Effector memory CD8-positive, alpha-beta T cell (primary cell): ENCODE measurements at places on chromosomes 1 and 21.

DNA sequence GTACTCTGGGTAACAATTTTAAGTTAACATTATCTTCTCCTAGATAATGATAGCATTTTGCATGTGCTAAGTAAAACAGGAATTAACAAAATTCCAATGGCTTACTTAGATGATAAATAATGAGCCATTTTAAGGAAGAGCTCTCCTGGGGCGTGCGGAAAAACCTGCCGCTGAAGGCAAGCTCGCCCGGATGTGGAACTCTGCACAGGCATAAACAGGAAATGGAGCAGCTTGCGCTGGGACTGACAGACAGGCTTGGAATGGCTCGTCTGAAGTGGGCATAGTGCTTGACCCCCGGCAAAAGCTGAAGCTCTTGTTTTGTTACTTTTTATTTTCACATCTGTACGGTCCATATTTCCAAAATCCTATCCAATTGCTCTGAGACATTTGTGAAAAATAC lies 169.2 kb downstream of the ZNF281 start:
- DNase-seq: no peak

DNA sequence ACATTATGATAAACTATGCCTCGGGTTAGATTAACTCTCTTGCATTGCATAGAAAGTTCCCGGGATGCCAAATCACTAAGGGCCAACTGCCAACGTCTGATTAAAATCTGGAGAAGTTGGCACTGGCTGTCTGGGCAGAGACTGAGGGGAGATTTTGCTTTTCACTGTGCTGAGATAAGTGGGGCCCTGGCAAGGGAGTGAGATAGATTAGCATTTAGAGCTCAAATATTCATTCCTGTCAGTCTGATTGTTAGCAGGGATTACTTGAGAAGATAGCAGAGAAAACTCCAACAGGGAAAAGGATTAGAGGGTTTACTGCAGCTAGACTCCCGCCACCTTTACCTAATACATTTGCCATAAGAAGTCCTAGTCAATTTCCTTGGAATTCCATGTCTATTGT lies 714.1 kb upstream of the CHRM3 start:
- no peak for DNase-seq

GRCh38 chr1:169460191-169460833 lies 25.4 kb downstream of the SLC19A2 start:
- no peak for DNase-seq

- DNase-seq: no peak
Observed at GRCh38 chr1:115436596-115436995, 98.5 kb upstream of the NGF start.

- no peak for DNase-seq
Observed at GRCh38 chr1:87249803-87250202, 78.9 kb upstream of the LMO4 start.

GRCh38 chr21:40051801-40052200 lies 184.6 kb downstream of the PCP4 start:
- DNase-seq: no peak
